Left renal cortex interstitium (tissue), 4 donors: ENCODE measurements at places on chromosomes 7 and 10.

DNA sequence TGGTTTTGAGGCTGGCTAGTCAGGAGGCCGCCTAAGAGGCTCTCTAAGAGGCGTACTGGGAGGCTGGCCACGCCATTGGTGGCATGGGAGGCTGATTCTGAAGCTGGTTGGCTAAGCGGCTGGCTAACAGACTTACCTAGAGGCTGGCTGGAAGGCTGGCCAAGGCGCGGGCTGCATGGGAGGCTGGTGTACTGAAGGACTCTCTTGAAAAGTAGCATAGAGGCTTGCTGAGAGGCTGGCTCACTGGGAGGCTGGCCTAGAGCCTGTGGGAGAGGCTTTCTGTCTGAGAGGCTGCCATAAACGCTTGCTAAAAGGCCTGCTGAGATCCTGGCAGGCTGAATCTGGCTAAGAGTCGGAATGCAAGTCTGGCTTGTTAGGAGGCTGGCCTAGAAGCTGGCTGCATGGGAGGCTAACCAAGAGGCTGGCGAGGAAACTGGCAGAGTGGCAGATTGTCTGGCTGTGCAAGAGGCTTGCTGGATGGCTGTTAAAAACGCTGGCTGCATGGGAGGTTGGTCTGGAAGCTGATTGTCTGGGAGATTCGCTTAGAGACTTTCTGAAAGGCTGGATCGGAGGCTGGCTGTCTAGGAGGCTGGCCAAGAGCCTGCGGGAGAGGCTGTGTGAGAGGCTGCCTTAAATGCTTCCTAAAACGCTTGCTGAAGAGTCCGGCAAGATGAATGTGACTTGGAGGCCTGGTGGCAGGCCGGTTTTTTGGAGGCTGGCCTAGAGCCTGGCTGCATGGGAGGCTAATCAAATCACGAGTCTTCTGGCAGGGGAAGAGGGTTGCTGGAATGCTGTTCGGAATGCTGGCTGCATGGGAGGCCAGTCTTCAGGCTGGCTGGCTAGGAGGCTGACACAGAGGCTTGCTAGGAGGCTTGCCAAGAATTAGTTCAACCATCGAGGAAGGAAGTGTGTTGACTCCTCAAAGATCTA, 134.2 kb downstream of the OR13A1 start:
- no peak for DNase-seq

- DNase-seq = no peak
Observed at GRCh38 chr10:103265717-103266329, 11.1 kb upstream of the INA start.

GRCh38 chr10:88254091-88254490, 329.0 kb downstream of the RNLS start:
- DNase-seq = no peak

GRCh38 chr7:57651006-57651405, 201.0 kb downstream of the ZNF716 start:
- DNase-seq = no peak

DNA sequence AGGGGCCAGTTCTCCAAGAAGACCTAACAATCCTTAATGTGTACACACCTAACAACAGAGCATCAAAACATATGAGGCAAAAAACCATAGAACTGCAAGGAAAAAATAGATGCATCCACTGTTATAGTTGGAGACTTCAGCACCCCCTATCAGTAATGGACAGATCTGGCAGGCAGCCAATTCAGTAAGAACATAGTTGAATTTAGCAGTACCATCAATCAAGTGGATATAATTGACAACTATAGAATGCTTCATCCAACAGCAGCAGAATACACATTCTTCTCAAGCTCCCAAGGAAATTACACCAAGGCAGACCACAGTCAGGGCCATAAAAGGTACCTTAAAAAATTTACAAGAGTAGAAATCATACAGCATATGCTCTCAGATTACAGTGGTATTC, 42.2 kb downstream of the POLL start:
- DNase-seq = no peak

DNA sequence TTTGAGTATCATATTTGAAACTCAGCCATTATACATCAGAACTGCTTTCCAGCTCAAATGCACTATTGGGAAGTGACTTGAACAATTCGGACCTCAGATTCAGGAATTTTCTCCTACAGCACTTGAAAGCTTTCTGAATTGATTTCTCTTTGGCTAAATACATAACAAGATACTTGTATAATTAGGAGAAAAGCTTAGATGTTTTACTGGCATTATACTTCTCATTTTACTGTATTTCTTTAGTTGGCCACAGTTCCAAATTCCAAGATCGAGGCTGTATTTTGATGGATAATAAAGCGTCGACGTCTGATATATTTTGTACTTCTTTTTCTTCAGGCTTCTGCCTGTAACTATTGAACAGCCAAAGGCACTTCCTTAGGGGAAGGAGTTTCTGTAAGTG, 26.7 kb upstream of the LYZL2 start:
- no peak for DNase-seq
